ENCODE measurements at places on chromosomes 2 and 18.

DNA sequence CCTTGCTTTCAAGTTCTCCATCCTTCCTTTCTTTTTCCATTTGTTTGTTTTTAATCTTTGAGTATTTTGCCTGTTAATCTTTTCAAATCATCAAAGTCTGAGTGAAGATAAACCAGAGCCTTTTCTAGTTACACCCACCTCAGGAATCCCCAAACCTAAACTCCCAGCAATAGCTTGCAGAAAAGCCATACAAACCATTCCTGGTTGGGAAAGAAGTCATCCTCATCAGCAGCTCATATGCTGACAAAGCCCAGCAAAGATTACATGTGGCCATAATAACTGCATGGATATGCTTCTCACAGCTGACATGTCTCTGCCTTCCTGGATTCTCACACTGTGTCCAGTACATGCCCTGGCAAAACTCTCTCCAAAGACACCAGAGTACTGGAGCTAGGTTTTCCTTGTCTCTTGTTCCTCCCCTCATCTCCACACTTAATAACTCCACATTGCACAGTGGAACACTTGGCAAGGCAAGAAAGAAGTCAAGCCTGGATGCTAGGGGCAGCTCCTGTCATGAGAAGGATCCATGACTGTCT is 126.4 kb upstream of the TLK1 start:
- DNase-seq: no peak

DNA sequence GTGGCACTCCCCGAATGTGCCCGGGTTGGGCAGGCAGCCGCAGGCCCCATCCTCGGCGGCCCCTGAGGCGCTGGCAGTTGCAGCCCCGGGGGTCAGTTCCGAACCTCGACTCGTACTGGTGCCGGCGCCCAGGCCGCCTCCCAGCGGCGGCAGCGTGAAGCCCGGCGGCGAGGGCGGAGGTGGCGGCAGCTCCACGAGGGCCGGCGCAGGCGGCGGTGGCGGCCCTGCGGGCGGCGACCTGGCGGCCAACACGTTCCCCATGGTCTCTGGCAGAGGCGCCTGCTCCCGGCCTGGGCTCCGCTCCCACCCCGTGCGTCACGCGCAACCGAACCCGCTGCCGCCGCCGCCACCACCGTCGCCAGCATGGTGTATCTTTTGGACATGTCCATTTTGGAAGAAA is 196.3 kb downstream of the CCDC74A start:
- no peak for DNase-seq

DNA sequence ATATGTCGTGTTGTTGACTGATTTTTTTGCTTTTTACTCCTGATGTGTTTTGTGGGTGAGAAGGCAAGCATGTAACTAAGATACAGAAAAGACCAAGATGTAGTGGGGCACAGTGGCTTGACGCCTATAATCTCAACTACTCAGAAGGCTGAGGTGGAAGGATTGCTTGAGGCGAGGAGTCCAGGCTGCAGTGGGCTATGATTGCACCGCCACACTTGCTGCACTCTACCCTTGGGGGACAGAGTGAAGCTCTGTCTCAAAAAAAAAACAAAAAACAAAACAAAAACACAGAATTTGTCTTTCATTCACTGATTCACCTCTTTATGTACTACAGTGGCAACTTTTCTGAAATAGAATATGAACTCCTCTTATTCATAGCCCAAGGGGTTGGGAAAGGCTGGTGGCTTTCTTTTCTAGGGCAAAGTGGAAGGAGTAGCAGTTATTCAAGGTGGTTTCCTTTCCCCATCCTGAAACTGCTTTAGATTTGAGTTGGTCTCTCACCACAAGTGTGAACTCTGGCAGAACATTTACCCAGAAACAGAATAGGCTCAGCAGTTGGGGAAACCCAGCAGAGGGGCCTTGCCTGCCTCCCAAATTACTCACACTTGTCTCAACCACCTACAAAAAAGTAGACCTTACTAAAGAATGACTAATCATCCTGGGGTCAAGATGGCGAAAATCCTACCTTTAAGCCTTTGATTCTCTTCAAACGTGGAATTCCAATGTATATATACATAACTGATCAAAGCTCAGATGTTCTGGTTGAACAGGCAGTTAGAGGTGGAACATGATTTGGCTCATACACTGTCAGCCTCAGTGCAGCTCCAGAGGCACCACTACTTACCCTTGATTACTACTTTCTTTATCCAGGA is 6.5 kb downstream of the TANK start:
- DNase-seq: peak; percentile 9

DNA sequence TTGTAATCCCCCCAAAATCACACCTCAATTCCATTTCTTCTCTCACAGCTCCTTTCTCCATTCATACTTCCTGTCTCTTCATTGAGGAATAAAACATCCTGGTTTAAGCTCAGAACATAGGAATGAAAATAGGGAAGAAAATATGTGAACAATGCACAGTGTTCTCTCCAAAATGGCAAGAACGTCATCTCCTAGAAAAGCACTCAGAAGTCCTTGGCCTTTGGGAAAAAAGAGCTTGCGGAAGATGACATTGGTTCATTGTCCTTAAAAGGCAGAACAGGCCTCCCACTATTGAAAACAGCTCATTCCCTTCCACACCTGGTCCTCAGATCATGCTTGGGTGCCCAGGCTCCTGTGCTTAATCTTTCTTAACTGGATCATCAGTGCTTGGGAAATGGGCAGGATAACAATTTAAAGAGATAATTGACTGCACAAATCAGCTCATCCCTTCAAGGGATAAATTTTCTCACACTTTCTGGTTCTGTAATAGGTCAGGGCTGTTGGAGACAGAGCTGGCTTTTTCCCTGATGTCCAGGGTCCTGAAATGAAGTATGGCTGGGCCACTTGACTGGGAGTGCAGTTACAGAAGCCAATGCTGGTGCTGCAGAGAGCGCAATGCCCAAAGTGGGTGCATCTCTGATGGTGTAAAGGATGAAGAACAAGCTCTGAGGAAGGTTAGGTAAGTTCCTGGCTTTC is 69.2 kb downstream of the MARCHF4 start:
- peak; percentile 87 for DNase-seq

DNA sequence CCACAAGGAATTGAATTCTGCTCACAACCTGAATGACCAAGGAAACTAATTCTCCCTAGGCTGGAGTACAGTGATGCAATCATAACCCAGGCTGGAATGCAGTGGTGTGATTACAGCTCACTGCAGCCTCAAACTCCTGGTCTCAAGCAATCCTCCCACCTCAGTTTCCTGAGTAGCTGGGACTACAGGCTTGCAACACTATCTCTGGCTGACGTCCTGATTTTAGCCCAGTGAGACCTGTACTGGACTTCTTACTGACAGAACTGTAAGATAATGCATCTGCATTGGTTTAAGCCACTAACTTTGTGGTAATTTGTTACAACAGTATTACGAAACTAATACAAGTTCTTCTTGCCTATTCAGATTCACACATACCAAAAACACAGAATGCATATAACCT is 9.5 kb upstream of the KDSR start:
- DNase-seq: peak; percentile 21

DNA sequence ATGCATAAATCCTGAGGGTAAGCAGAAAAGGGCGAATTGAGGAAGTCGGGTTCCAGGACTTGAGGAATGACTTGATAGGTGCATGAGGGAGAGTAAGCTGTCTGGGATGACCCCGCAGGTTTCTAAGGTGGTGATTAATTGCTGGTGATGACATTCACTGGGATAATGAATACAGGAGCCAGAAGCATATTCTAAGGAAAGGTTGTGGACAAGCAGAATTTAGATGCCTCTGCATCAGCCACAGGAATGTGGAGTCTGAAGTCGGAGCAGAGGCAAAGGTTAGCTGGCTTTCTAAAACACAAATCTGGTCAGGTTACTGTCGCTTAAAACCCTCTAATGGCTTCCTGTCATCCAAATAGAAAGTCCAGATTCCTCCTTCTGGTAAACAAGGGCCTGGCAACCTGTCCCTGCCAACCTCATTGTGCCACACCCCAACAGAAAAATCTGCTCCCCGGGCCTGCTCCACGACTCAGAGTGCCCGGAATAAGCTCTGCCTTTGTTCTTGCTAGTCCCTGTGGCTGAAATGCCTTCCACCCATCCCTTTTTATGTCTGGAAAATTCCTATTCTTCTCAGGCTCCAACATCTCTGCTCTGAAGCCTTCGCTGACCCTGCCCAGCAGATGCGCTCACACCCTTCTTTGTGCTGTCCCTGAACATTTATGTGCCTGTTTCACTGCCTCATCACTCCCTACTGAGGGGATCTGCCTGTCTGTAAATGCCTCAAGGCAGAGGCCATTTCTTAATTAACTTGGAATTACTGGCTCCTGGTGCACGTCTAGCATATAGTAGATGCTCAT is 11.3 kb upstream of the TMEM214 start:
- peak; percentile 15 for DNase-seq

DNA sequence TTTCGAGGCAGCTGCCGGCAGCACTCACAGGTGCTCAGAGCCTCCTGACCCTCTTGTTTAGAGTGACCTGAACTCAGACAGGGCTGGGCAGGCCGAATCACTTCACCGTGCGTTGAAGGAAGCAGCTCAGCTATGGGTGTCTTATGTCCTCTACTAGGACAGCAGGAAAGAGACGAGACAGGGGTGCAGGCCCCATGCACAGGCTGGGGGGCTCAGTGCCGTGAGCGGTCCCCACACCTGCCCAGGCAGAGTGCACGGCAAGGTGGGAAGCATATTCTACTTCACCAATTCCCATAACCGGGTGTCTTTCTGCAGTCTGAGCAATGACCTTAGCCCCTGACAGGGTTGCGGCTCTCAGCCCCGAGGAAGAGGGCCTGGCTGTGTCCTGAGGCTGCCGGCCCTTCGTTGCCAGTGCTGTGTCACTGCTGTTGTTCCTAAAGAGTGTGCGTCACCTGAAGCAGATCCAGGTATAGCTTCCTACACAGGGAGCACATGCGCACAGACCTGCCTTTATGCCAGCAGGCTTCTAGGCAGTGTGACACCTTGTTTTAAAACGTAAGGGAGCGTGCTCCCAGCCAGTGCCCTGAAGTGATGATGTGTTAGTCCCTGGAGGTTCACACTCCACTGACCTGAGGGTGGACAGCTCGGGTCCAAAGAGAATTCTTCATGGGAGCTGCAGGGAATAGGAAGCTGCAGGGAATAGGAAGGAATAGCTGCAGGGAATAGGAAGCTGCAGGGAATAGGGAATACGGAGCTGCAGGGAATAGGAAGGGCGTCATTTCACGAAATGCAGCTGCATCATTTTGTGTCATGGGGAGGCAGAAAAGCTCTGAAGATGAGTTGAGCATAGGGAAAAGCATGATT is 207.9 kb upstream of the SALL3 start:
- no peak for DNase-seq

DNA sequence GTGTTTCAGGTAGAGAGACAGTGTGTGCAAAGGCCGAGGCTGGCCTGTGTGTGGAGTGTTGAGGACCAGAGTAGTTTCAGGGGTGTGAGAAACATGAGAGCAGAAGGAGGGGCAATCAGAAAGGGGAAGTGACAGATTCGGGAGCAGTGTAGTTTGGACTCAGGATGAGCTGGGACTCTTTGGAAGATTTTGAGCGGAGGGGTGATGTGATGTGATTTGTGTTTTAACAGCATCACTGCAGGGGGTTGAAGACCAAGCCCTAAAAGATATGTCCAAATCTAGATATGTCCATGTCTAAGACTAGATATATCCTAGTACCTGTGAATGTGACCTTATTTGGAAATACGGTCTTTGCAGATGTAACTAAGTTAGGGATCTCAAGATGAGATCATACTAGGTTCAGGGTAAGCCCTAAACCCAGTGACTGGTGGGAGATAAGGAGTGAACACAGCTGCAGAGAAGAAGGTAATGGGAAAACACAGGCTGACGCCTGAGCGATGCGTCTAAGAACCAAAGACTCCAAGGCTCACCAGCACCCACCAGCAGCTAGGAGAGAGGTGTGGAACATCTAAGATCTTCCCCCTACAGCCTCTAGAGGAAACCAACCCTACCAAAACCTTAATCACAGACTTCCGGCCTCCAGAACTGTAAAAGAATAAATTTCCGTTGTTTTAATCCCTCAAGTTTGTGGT is 38.5 kb upstream of the MYO3B start:
- no peak for DNase-seq

GRCh38 chr2:150985741-150986140 is 275.9 kb downstream of the RBM43 start:
- DNase-seq: no peak

- no peak for DNase-seq
Measured at GRCh38 chr2:217313386-217313785, 453.5 kb upstream of the TNP1 start.

DNA sequence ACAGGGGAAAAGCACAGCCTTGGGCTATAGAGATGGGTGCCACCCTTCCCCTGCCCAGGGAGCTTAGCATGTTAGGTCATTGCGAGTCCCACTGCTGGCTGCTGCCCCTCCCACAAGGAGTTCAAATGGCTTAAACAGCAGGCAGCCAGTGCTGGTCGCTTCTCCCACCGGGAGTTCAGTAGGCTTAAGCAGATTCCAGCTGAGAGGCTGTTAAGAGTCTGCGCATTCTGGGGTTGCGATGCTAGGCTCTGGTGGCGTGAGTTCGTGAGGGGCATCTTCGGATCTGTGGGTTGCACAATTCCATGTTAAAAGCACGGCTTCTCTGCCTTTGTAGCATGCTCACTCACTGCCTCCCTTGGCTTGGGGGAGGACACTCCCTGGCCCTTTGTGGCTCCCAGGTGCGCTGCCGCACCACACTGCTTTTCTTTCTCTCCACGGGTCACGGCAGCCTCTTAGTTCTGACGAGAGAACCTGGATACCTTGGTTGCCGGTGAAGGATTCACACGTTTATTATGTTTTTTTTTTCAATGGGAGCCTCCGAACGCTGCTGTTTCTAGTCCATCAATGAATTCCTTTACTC is 93.2 kb downstream of the UNC80 start:
- no peak for DNase-seq

- DNase-seq: no peak
Measured at GRCh38 chr2:152303951-152304350, 31.0 kb upstream of the FMNL2 start.

DNA sequence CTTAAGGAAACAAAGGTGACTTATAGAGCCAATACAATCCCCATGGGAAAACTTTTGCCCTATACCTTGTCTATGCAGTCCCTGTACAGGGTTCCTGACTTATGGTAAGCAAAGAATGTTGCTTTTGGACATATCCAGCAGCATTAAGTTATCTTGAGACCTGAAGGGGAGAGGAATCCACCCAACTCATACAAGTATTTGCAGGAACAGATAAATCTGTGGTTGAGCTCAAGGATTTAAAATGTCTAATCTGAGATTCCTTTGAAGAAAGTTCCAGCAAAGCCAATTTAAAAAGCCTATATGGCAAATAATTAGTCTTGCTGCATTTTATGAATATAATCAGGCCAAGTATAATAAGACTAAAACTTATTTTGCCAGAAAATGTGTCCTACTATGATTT is 739.5 kb upstream of the CDH2 start:
- DNase-seq: no peak
